ENCODE measurements at places on chromosomes 4 and X.

DNA sequence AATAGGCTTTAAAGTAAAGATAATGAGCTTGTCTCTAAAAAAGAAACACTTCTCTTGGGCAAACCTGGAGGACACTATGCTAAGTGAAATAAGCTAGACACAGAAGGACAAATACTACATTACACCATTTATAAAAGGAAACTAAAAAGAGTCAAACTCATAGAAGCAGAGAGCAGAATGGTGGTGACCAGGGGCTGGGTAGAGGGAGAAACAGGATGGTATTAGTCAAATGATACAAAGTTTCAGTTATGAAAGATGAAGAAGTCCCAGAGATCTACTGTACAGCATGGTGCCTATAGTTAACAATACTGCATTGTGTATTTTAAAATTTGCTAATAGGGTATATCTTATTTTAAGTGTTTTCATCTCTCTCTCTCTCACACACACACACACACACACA, 28.5 kb downstream of the ACSL4 start:
- DNase-seq = no peak

- DNase-seq = no peak
These were observed 42.2 kb upstream of the NKRF start for GRCh38 chrX:119648421-119648775.

- no peak for DNase-seq
These were observed 11.5 kb downstream of the CRMP1 start for GRCh38 chr4:5881340-5881739.

GRCh38 chr4:173735049-173735448, 205.0 kb upstream of the HAND2 start:
- DNase-seq = no peak

- DNase-seq = no peak
These were observed 94.9 kb downstream of the HDAC8 start for GRCh38 chrX:72477781-72478181.

DNA sequence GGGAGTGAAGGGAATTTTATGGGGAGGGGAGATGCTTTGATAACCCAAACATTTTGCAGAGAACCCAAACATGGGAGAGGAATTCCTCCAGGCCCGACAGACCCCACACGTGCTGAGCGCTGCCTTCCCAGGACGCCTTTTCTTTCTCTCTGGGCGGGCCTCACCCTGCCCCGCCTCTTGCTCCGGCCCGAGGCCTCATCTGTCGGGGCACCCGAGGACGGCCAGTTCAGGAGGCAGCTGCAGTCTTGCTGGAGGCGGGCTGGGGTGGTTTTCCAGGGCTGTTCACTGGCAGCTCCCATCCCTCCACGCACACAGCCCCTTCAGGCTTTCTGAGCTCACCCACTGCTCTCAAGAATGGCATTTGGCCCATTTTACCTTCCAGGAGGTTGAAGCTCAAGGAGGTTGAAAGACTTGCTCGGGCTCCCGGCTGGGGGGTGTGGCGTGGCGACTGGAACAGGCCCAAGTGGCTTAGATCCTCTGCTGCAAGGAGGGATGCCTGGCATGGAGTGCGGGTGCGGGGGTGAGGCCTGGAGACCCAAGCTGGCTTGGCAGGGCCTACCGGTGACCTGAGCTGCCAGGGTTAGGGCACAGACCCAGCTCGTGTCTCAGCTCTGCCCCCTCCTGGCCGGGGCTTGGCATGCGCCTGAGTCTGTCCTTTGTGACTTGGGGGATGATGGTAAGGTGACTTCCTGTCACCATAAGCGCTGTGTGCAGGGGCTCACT, 99.2 kb downstream of the PSAPL1 start:
- DNase-seq = no peak

GRCh38 chrX:73182502-73183114, 32.0 kb downstream of the NAP1L2 start:
- DNase-seq = no peak

DNA sequence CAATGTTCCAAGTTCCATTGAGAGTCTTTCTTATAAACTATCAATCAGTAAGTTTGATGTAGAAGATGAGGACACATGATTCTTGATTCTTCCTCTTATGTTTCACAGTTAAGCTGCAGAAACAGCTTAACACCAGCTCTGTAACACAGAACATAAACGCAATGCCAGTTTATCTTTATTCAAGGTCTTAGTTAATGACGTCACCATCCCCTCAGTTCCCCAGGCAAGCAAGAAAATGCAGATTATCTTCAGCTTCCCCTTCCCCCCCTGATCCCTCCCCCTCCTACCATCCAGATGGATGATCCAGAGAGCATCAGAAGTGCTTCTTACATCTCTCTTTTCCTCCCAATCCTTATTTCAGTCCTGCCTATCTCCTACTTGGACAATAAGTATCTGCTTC, 4.4 kb upstream of the SH3RF1 start:
- DNase-seq = no peak

GRCh38 chr4:74501579-74501978, 56.6 kb downstream of the AREG start:
- DNase-seq = peak; percentile 44

DNA sequence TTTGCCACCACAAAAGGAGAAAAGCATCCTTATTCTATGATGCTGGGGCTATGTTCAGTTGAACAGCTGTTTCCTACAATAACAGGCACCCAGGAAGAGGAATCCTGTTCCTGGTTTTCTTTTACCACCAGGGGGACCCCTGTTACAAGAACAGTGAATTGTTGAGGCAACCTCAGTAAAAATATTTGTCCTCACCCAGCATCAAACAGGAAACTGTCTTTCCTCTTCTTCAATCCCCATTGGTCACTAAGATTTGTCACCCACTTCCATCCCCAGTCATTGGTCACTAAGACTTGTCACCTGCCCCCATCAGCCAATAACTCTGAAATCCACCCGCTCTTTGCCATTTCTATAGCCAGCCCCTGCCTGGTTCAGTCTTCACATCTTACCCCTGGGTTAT, 143.5 kb upstream of the GALNT7 start:
- peak; percentile 36 for DNase-seq

GRCh38 chrX:1281521-1281920, 12.9 kb downstream of the CSF2RA start:
- DNase-seq = no peak

GRCh38 chr4:64538219-64538618, 129.0 kb upstream of the TECRL start:
- no peak for DNase-seq
